ENCODE measurements at places on chromosomes 6 and 20. TPM values are rescaled to one million over a fixed set of nuclear protein-coding genes. Genes with fewer than 3 reads are reported as not detected.

The COL19A1 gene
- 0.47 TPM for total RNA-seq

- no peak for DNase-seq
Observed at GRCh38 chr6:3749977-3750316, 1.6 kb downstream of the PXDC1 start.

- DNase-seq: no peak
Observed at GRCh38 chr20:21096321-21097043, 9.7 kb downstream of the LINC00237 start.

GRCh38 chr20:17421493-17421892 lies 109.7 kb downstream of the BFSP1 start:
- no peak for DNase-seq

DNA sequence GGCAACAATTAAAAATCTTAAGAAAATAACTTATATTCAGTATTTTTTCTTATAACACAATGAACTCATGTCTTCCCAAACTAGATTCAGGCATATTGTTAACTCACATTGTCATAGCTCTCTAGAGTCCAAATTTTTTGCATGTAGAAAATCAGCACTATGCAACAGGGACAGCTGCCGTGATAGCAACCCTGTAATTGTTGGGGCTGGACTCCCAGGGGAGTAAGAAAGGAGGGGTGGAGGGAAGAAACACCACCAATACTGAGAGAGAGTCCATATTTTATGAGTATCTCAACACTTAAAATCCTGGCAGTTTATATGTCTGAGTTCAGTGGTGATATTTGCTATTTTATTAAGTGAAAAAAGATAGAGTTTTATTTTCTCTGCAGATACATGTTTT lies 89.6 kb upstream of the HS3ST5 start:
- no peak for DNase-seq

The PTP4A1 gene
- 79.6 TPM for total RNA-seq

DNA sequence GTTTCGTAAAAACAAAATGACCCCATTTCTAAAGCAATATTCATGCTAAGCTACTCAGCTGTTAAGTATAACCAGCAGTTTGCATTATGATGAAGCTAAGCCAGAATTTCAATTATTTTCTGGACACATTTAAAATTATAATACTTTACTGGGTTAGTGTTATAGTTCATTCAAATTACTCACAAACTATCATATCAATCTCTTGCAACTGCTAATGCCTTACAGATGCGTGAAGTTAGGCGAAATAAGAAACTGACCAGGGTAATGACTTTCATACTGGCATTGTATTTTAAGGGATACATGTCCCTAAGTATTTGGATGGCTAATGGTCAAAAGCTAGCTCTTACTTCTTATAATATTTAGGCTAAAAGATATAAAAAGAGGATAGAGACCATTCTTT lies 249.6 kb downstream of the TSHZ2 start:
- no peak for DNase-seq

- DNase-seq: no peak
Observed at GRCh38 chr20:24773751-24774201, 175.3 kb upstream of the CST7 start.

The KIZ gene
- 15.7 TPM for total RNA-seq

DNA sequence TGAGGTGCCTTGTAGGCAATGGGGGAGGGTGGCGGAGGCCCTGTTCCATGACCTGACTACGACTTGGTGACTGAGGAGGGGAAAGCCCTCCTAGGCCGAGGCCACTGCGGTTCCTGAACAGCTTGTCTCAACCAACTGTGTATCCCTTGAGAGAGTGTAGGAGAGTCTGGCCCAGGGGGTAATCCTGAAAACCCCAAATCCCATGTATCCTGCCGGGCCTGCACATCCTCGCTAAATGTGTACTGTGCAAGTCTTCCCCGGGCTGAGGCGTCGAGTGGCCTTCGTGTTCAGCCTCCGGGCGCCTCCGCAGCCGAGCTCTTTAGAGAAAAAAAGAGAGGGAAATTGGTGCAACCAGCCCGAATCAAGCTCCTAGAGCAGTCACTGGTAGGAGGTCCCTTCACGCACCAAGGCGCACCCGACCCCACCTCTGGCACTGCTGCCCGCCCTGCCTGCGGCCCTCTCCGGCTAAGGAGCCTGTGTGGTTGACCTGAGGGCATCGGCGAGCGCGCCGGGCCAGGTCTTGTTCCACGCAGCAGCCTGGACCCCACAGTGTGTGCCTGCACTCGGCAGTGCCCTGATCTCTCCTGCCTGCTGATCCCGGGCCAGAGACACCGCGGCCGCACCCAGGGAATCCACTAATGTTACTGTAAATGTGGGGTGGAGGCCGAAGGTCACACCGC lies 7.3 kb downstream of the SIM1 start:
- DNase-seq: no peak

The PEX7 gene
- total RNA-seq: 4.7 TPM

- no peak for DNase-seq
Observed at GRCh38 chr6:99364026-99364425, 14.6 kb upstream of the FAXC start.

GRCh38 chr20:11207749-11208502 lies 534.1 kb upstream of the JAG1 start:
- DNase-seq: no peak

DNA sequence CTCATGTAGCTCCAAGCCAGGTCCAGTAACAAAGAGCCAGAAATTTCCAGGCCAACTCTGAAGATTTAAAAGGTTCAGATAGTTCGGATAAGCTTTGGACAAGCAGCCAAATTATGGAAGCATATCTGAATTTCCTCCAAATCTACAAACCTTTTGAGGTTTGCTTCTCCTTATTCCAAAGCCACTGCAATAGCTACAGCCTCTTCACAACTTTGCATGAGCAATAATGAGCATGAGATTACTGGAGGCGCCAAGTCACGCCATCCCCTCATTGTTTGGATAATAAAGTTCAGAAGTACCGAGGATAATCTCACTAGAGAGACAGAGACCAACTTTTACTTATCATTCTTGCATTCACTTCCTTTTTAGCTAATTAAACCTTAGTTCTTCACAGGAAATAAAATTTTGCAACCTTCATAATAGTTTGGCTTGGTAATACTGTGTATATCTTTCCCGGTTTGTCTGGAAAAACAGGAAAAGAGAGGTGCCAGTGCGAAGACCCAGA lies 329.6 kb upstream of the RSPO3 start:
- no peak for DNase-seq

The TNFRSF21 gene
- total RNA-seq: 3.7 TPM

- no peak for DNase-seq
Observed at GRCh38 chr20:36098364-36098763, 56.2 kb upstream of the EPB41L1 start.

The HLA-DMA gene
- total RNA-seq: 16.9 TPM

The MOG gene
- total RNA-seq: not detected

The GPR63 gene
- 0.85 TPM for total RNA-seq

GRCh38 chr6:154830771-154831170 lies 97.6 kb downstream of the SCAF8 start:
- DNase-seq: no peak

GRCh38 chr6:390914-391558 lies 516 bp upstream of the IRF4 start:
- peak; percentile 73 for DNase-seq

GRCh38 chr6:138034229-138034628 lies 73.0 kb downstream of the PERP start:
- no peak for DNase-seq

The PTCRA gene
- total RNA-seq: not detected

- DNase-seq: no peak
Observed at GRCh38 chr20:40189621-40190020, 499.4 kb downstream of the MAFB start.

DNA sequence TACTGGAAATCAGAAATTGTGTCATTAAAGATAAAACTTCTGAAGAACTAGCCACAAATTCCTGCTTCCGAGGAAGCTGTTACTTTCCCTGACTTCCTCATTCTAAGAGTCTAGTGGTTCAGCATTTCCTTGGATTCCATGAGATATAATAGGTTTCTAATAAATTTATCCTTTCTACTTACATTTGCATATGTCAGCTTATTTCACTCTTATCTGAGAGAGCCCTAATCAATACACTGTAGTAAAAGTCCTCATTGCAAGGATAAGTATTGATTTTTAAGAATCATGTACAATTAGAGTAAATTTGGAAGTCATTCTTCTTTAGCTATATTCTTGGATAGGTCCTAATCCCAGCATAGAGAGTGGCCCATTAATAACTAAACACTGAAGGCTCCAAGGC lies 16.9 kb upstream of the THEMIS start:
- no peak for DNase-seq

DNA sequence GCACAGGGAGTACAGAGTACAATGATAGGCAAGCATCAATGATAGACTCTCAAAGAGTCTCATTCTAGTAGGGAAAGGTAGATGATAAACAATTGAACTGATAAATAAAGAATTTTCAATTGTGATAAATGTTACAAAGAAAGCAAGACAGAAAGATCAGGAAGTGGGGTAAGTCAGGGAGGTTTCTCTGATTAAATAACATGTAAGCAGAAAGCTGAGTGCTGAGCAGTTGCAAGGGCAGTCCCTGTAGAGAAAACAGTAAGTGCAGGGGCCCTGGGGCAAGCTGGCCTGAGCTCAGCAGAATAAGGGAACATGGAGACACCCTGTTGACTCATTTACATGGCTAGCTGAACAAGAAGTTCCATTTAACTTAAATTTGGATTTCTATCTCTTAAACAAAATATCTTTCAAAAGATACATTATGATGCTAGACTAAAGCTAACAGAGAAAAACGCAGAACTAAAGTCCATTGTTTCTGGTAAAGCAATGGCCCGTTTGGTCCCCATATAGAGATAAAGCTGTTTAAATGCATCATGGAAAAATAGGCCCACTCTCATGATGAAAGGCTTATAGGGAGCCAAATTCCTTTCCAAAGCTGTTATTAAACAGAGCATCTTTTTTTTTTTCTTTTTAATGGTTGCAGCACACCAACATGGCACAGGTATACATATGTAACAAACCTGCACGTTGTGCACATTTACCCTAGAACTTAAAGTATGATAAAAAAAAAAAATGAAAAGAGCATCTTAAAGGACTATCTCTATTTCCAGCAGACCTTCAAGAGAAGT lies 5.3 kb upstream of the TNFAIP3 start:
- DNase-seq: no peak

The HLA-DMB gene
- 6.1 TPM for total RNA-seq

The CDSN gene
- not detected for total RNA-seq
